ENCODE measurements at places on chromosomes 1 and 21.

GRCh38 chr1:38701088-38701487 lies 158.5 kb downstream of the RRAGC start:
- no peak for DNase-seq

DNA sequence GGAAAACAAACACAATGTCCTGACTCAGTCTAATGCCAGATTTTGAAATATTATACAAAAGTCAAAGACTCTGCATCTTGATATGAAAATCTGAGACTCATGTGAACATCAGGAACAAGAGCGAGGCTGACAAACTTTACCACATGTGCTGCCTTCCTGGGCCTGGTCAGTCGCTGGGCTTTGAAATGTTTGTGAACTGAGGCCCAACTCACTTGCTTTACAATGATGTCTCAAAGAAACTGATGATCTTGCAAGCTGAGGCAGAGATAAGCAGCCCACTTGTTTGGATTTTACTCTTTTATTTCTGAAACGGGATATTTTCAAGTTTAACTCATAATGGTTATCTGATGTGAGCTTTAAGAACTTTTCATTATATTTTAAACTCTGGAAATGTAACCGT lies 2.1 kb downstream of the BCAR3 start:
- DNase-seq, result no peak

- DNase-seq, result no peak
Observed at GRCh38 chr1:241391926-241392710, 35.1 kb upstream of the RGS7 start.

DNA sequence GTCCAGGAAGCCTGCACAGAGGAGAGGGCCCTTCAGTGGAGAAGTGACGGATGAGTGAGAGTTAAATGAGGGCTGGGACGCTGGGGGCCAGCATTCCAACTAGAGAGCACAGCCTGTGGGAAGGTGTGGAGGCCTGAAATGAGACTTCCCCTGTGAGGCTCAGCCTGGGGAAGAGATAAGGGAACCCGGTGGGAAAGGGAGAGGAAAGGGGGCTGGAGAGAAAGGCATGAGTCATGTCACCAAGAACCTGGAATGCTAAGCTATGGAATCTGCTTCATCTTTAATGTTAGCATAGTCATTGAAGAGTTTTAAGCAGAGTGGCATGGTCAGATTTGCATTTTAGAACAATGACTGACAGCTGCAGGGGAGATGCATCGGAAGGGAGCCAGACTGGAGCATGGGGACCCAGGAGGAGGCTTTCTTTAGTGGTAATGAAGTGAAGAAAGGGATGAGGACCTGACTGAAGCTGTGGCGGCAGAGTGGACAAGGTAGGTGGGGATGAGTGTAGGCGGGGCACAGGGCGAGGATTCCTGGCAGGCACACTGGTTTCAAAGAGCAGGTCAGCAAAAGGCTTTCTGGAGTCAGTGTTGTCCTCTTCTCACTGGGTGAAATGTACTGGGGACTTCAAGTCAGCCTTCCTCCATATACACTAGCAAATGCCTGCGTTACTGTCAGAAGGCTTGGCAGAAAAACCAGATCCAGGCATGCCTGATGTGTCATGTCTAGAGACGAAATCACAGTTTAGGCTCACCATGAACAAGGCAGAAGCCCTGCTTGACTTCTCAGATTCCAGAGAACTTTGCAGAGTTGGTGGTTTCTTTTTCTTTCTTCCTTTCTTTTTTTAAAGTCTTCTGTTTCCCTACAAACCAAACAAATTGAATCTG lies 8.0 kb downstream of the RGL1 start:
- DNase-seq, result peak; percentile 81

- no peak for DNase-seq
Observed at GRCh38 chr1:23692308-23692871, 784 bp downstream of the RPL11 start.

GRCh38 chr1:87129606-87130005 lies 199.1 kb upstream of the LMO4 start:
- DNase-seq, result peak; percentile 45

DNA sequence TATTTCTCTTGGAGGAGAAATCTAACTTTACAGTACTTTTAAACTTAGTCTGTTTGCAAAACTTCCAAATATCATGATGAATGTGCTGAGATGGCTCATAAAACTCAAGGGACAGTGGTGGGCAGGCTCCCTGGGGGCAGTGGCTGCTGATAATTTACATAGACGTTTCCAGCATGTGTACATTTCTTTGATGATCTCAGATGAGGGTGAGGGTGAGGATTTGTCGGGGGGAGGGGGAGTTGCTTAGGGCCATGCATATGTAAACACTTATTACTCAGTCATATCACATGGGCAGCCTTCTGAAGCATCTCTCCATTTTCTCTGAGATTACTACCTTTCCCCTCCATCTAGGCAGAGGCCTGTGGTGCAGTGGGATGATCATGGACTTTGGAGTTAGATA lies 152.9 kb upstream of the HMGB4 start:
- no peak for DNase-seq

GRCh38 chr1:38865112-38865715 lies 5.6 kb upstream of the RRAGC start:
- DNase-seq, result no peak

DNA sequence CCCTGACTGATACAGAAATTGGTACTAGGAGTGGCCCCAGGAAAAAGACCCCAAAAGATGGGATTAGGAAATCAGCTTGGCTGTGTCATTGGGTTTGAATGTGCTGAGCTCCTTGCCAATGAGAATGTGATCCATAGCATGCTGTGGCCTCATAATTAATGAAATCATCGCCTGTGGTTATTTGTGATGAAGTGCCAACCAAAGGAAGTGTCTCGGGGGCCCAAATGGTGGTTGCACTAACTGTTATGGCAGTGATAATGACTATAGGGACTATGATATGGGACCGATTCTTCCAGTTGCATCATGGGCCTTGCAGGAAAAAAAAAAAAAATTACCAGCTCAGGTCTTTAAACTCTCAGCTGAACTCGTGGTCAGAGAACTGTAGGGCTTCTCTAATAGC lies 15.4 kb upstream of the ZDHHC18 start:
- DNase-seq, result no peak

GRCh38 chr1:208885650-208886049 lies 641.5 kb upstream of the PLXNA2 start:
- no peak for DNase-seq

GRCh38 chr1:63770381-63770780 lies 3.4 kb upstream of the ROR1 start:
- DNase-seq, result no peak

DNA sequence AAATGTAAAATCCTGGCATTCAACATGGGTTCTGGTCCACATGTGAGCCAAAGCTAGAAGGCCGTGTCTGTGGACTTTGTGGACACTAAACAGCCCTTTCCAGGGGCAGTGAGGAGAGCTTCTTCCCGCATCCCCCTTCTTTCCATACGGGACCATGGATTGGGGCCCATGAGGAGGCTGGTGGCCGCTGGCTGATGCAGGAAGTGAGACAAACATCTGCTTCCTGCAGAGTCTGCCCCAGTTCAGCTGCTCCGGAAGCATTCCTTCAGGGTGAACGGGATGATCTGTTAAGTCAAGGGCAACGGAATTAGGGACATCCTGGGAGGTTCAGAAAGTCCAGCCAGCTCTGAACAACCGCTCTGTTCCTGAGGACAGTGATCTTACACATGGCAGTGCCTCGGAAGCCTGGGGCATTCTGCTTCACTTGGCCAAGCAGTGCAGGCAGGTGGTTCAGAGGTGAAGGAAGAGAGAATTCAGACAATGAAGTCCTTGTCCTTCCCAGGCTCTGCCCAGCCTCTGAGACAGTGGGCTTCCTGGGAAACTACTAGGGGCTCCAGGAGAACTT lies 1.5 kb downstream of the CA6 start:
- DNase-seq, result no peak

- DNase-seq, result no peak
Observed at GRCh38 chr1:6300342-6301048, 39.6 kb upstream of the GPR153 start.

- DNase-seq, result no peak
Observed at GRCh38 chr1:12620488-12620865, 2.5 kb upstream of the DHRS3 start.

- DNase-seq, result no peak
Observed at GRCh38 chr1:99577313-99577712, 68.6 kb upstream of the PALMD start.

DNA sequence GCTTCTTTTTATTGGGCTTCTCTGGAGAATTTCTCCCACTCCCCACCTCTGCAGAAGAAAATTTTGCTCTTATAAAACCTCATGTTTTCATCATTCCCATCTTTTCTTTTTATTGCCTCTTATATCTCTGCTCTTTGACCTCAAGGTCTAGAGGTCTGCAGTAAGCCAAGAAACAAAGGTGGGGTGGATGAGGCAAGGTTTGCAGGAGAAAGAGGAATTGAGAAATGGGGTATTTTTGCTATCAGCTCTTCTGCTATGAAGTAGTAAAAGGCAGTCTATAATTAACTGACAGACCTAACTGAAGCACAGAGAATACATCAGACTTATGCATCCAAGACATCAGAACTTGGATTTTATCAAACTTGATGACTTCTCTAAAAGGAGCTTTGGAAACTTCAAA lies 22.9 kb downstream of the SYT11 start:
- no peak for DNase-seq

DNA sequence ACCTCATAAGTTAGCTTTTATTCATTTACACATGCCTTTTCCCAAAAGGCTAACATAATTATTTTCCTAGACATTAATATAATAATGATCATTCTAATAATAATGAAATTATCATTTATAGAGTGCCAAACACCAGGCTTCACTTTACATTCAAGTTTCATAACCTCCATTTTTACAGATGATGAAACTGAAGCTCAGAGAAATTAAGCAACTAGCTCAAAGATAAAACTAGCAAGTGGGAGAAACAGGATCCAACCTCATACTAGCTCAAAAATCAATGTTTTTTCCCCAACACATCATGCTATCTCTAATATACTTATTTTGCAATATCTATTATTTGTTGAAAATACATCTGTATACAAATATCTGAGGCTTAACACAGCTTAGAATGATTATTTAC lies 14.0 kb downstream of the LPGAT1 start:
- no peak for DNase-seq

DNA sequence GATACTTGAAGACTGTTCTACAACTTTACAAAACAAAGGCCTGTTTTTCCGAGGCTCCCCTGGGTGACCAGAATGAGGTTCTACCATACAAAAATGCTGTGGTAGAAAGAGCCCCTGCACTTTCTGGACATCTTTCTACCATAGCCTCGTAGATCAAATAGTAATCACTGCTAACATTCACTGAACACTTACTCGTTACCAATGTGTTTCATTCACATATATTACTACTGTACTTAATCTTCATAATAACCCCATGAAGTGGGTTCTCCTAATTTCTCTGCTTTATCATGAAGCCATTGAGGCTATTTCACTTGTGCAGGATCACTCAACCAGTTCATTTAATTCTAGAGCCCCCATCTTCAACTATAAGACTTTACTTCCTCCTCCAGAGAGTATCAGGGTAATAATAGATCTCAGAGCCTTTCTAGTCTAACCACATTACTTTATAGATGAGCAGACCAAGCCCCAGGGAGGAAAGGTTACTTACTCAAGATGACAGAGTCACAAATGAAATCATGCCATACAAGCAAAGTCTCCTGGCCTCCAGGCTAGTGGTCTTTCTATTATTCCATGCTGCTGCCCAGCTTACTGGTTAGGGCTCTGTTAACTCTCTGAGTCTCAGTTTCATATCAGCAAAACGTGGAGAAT lies 46.7 kb upstream of the OSBPL9 start:
- no peak for DNase-seq

- no peak for DNase-seq
Observed at GRCh38 chr1:15345705-15346345, 63.9 kb upstream of the EFHD2 start.

GRCh38 chr1:48472638-48473037 lies 634 bp upstream of the SPATA6 start:
- DNase-seq, result peak; percentile 16

GRCh38 chr1:111769517-111770146 lies 13.9 kb downstream of the DDX20 start:
- peak; percentile 76 for DNase-seq

GRCh38 chr1:228824366-228824765 lies 89.1 kb downstream of the RHOU start:
- DNase-seq, result no peak

DNA sequence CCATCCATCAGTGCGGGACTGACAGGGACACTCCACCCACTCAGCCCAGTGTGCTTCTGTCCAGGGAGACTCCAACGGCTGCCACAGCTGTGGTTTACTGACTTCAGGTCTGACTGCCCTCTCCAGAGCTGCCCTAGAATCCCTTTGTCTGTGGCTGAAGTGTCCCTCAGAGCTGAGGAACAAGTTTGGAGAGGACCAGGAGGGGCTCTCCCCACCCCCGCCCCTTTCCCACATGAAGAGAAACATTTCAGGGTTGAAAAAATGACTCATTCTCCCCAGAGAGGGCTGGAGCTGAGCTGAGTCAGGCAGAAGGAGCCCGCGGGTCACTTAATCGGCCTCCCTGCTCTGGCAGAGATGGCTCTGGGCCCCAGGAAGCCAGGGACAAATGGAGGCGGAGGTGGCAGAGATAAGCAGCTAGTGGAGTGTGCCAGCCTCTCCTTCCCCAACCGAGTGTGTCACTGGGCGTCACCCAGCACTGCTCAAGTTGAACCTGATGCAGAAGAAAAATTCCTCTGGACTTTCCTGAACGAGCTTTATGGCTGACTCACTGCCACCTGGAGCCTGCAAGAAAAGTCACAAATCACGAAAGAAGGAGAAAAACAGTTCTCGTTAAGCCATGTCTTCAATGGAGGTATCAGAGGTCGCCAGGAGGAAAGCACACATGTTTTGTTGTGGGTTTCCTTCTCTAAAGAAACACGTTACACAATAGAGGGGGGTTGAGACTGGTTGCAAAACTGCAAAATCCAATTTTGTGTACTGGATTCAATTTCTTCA lies 34.3 kb upstream of the ECE1 start:
- peak; percentile 93 for DNase-seq

DNA sequence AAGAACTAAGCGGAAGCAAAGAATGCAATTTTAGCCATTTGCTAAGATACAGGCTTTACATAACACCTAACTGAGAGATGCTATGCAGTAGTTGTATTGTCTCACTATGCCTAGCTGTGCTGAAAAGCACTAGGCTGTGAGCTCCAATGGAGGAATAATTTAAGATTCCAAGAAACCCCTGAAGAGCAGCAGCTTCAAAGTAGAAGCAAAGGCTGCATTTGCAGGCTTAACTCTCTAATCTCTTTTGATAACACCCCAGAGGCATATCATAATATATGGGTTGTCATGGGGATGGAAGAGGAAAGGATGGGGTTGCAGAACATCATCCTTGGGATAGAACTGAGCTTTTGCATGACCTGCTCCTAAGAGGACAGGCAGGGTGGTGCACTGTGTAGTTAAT lies 102.0 kb downstream of the ERG start:
- DNase-seq, result peak; percentile 57

- no peak for DNase-seq
Observed at GRCh38 chr1:55848906-55849305, 633.7 kb upstream of the USP24 start.

GRCh38 chr1:119375366-119375765 lies 6.8 kb downstream of the HAO2 start:
- DNase-seq, result no peak

GRCh38 chr1:235093696-235094592 lies 34.7 kb downstream of the TOMM20 start:
- DNase-seq, result peak; percentile 79

All from umbilical cord (tissue), 2 donors.